ENCODE measurements at places on chromosomes 6 and 20.

DNA sequence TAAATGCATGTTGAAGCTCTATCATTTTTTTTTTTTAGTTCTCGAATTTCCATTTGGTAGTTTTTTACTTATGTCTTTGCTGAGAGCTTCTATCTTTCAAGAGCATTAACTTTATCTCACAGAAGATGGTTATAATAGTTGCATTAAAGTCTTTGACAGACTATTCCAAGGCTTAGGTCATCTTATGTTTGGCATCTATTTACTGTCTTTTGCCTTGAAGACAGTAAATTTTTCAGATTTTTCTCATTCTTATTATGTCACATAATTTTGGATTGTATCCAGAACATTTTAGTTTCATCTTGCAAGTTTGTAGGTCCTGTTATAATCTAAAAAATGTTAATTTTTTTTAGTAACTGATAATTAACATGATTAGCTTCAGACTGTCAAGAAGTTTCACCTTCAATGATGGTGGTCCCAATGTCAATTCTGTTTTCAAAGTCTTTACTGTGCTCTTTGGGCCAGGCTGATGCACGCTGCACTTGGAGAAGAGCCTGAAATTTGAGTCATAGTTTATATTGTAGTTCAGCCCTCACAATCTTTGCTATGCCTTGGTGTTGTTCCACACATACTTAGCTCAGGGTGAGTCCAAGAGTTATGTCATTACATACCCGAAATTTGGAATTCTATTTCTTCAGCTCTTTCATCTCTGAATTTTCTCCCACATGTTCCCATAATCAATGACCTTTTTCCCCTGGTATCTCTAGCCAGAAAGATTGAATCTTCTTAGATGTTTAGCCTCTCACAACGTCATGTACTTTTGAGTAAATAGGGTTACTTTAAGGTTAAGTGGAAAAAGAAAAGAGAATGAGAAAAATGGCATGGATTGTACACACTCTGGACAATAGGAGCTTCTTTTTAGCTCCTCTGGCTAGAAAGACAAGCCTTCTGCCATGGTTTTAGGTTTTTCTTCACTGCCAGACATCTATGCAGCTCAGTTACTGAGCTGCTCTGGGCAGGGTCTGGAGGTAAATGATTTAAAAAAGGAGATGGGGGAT, 110.3 kb upstream of the BTBD3 start:
- DNase-seq, result no peak

DNA sequence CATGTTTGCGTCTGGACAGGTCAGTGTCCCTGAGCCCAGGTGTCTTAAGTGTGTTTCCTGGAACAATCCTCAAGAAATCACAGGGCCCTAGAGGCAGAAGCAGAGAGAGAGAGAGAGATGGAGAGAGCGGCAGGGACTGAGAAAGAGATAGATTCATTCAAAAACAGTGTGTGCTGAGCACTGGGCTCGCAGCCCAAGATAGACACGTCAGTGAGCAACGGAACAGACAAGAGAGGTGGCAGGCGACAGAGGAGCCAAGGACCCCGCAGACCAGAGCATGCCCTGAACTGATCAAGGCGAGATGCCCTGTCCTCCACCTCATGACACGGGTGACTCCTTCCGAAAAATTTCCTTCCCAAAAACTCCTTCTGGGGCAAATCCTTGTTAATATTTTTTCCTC, 362.0 kb upstream of the SULF2 start:
- DNase-seq, result no peak

DNA sequence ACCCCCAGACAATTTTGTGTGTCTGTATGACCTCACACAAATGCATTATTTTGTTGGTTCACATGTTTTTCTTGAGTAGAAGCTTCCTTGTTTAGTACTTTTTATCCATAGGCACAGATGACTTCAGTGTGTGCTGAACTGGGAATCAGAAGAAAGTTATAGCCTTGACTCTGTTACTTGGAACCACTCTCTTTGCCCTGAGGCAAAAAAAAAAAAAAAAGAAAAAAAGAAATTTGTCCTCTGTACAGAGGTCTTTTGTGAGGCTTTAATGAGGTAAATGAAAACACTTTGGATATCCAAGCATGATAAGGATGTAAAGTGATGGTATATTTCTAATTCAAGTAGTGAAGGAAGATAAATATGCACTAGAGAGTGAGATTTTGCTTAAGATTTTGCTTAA, 51.9 kb downstream of the TRMT11 start:
- DNase-seq, result no peak

GRCh38 chr6:104686550-104687175, 173.1 kb downstream of the HACE1 start:
- DNase-seq, result no peak

DNA sequence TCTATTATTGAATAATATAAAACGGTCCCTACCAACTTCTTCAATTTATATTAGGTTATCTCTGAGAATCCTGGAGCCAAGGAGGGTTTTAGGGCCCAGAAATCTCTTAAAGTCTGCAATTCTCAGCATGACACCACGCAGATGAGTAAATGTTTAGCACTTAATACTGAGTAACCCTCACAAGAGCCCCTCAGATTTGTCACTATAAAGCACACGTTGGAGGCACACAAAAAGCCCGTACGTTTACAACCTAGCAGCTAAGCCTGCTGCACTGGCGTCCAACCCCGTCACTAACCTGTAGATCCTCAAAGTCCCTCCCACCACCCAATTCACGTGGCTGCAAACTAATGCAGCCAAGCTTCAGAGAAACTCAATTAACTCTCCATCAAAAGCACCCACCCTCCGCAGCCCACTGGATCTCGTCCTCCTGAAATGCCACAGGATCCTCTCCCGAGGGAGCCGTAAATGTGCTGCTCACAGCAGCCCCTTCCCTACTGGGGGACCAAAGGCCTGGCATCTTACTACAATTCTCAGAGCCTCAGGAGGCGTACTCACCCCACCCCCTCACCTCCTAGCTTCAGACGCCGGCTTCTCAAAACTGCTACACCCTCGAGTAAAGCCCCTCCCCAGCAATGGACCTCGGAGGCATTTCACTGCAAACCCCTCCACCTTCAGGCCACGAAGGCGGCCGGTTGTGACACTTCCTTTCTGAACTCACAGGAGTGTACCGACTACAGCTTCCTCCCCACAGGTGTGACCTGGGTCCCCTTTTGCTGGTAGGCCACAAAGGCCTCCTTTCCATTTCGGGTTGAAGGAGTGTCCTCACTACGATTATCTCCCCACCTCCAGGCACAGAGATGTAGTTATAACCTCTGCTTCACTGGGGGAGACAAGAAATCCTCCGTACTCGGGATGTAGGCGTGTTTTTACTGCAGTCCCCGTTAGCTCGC, 909 bp downstream of the CPNE1 start:
- DNase-seq, result peak; percentile 67

DNA sequence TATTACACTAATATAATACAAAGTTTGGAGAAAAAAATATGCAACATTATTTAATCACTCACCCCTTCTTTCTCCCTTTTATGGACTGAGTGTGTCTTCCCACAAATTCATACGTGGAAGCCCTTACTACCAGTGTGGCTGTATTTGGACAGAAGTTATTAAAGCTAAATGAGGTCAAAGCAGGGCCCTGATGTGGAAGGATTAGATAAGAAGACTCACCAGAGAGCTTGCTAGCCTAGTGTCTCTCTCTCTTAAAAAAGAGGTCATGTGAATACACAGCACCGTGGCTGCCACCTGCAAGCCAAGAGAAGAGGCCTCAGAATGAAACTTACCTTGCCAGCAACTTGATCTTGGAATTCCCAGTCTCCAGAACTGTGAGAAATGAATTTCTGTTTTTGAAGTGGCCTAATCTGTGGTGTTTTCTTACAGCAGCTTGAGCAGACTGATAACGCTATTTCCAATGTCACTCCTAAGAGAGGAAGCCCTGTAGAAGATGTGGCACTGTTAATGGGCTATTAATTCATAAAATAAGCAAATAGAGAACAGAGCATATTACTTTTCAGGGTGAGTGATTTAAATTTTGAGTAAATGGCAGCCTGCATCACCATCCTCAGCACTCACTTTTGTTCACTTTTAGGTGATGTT, 233.4 kb downstream of the TBC1D7 start:
- no peak for DNase-seq

GRCh38 chr6:164048840-164049516, 634.5 kb downstream of the QKI start:
- DNase-seq, result no peak

Measured in stimulated activated CD4-positive, alpha-beta T cell treated with anti-CD3 and anti-CD28 coated beads, Interleukin-1b, Interleukin-23, amount 100 ng/mL, for 48 hours (primary cell).